Left cardiac atrium (tissue), 4 donors: ENCODE measurements at places on chromosomes 2 and 18. TPM values are rescaled to one million over a fixed set of nuclear protein-coding genes. Genes with fewer than 3 reads are reported as not detected.

SIX2 gene
- total RNA-seq, result 1.0 TPM

GRCh38 chr18:42544901-42545300 lies 570.6 kb downstream of the RIT2 start:
- no peak for DNase-seq

- DNase-seq, result no peak
Observed at GRCh38 chr2:121640380-121641316, 8.6 kb downstream of the CLASP1 start.

CTAGE1 gene
- total RNA-seq, result not detected

STPG4 gene
- not detected for total RNA-seq

INHBB gene
- 3.9 TPM for total RNA-seq

GRCh38 chr2:65477590-65477989 lies 45.2 kb upstream of the SPRED2 start:
- no peak for DNase-seq

- no peak for DNase-seq
Observed at GRCh38 chr2:149104221-149104620, 65.7 kb downstream of the LYPD6B start.

ZNF516 gene
- 14.9 TPM for total RNA-seq

GRCh38 chr2:3641841-3642421 lies 16.1 kb upstream of the ALLC start:
- DNase-seq, result peak; percentile 11

DNA sequence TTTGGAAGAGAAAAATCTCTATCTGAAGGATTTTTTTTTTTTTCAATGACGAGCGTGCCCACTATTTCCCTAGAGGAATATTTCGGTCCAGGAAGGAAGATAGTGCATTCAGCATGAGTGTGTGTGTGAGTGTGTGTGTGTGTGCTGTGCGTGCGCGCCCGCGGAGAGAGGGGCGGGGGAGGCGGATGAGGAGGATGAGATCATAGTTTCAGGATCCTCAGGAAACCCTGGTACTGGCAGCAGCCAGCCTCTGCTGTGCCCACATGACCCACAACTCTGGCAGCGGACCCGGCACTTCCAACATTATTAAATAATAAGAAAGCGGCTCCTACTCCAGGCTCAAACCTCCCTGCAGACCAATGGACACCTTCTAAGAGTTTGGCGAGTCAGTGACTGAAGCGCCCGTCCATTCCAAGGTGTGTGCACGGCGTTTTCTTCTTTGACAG lies 217.0 kb upstream of the DTNA start:
- DNase-seq, result peak; percentile 83

- no peak for DNase-seq
Observed at GRCh38 chr2:88824951-88825350, 133.5 kb downstream of the RPIA start.

DNA sequence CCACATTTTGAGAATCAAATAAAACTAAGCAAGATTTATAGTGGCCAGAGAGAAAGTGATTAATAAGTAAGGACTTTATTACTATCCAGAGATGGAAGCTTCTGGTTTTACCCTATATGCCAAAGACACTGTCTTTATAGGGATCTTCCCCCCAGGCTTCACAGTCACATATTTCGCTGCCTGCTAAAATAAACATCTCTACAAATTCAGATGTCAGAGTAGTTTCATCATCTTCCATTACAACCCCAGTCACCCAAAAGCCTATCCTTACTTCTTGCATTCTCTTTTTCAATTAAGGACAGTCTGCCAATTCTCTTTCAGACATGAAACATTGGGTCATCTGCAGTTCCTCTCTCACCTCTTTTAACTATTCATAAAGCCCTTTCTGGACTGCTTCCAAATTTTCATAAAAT lies 28.3 kb downstream of the CREB1 start:
- no peak for DNase-seq

GRCh38 chr2:238502088-238502810 lies 75.5 kb downstream of the ASB1 start:
- DNase-seq, result no peak

- DNase-seq, result no peak
Observed at GRCh38 chr2:75065402-75066008, 107.1 kb downstream of the POLE4 start.

DNA sequence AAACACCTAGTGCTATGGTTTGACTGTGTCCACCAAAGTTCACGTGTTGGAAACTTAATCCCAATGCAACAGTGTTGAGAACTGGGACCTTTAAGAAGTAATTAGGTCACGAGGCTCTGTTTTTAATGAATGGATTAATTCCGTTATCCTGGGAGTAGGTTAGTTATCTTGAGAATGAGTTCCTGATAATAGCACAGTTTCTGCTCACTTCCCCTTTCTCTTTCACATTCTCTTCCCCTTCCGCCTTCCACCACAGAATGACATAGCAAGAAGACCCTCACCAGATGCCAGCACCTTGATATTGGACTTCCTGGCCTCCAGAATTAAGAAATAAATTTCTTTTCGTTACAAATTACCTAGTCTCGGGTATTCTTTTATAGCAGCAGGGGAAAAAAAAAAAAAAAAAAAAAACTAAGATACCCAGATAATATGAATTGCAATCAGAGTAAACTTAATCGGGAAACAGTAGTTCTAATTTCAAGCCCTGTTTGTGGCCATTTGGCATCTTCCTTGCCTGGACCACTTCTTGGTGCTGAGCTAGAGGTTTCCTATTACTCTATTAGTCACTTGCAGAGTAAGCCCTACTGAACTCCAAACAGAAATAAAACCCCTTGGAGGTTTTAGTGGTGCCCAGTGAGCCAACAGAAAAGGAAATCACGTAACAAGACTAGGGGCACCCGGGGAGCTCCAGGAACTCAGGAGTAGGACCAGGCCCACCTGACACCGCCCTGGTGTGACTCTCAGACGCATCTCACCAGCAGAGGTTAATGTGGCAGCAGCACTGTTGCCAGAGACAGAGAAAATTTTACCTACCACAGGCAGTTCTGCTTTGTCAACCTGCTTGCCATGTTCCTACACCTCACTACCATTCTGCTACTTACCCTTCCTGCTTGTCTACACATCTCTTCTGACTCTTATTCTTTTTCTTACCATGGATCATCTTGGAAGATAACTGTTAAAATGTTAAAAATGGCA lies 147.6 kb upstream of the CAB39 start:
- no peak for DNase-seq

VAMP5 gene
- 91.4 TPM for total RNA-seq

CELF4 gene
- total RNA-seq, result 0.79 TPM

DUSP2 gene
- 2.4 TPM for total RNA-seq

ABHD3 gene
- 6.6 TPM for total RNA-seq

DNA sequence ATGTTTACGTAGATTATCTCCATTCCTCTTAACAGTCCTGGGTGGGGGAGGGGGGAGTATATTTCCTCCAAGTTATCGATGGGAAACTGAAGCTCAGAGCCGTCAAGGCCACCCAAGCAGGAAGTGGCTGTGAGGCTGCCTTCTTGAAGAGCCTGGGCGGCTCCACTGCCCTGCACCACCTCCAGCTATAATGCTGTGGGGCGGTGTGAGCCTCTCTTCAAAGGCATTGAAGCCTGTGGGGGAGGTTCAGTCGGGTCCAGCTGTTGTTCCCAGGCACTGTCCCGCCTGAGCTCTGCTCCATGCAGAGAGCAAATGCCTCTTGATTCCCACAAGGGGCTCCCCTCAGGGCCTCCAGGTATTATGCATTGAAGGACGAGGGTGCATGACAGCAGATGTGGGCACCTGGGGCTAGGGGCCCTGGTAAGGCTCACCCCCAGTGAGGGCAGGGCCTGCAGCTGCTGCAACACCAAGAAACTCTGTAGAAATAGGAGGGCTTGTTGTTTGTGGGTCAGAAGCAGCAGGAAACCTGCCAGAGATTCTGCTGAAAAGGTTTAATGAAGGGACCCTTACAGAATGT lies 29.5 kb upstream of the LAPTM4A start:
- DNase-seq, result no peak

DNA sequence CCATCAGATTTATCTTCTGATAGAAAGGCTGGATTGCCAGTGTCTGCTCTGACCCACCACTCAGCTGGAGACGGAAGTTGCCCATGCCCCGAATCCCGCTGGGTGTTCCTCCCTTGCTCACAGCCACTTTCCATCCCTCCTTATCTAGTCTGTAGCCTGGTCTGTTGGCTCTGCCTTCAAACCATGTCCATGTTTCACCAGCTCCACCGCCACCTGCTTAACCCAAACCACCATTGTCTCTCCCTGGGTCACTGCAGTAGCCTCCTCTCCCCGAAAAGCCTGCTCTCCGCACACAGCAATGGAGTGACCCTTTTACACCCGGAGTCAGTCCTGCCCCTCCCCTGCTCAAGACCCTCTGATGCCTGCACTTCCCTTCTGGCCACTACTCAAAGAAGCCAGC lies 60.4 kb downstream of the GLI2 start:
- no peak for DNase-seq
